ENCODE measurements at places on chromosomes 2 and 18. TPM values are rescaled to one million over a fixed set of nuclear protein-coding genes. Genes with fewer than 3 reads are reported as not detected.
A peak's percentile ranks its signal among the peaks of the same experiment; 100 is the strongest.

DNA sequence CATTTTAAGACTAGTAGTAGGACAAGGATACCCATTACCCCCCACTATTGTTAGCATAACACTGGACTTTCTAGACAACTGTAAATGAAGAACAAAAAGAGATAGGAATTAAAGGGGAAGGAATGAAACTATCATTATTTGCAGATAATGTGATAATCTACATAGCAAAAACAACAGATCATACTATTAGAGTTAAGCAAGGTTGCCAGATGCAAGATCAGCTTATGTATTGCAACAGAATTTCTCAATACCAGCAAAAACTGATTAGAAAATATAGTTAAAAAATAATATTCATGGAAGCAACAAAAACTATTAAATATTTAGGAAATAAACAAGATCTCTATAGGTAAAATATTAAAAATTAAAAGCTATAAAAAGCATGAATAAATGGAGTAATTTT, 194.4 kb upstream of the SPRED2 start:
- DNase-seq = no peak

- DNase-seq = no peak
Measured at GRCh38 chr2:240404174-240404852, 31.1 kb upstream of the GPC1 start.

The YES1 gene
- total RNA-seq = 13.9 TPM

DNA sequence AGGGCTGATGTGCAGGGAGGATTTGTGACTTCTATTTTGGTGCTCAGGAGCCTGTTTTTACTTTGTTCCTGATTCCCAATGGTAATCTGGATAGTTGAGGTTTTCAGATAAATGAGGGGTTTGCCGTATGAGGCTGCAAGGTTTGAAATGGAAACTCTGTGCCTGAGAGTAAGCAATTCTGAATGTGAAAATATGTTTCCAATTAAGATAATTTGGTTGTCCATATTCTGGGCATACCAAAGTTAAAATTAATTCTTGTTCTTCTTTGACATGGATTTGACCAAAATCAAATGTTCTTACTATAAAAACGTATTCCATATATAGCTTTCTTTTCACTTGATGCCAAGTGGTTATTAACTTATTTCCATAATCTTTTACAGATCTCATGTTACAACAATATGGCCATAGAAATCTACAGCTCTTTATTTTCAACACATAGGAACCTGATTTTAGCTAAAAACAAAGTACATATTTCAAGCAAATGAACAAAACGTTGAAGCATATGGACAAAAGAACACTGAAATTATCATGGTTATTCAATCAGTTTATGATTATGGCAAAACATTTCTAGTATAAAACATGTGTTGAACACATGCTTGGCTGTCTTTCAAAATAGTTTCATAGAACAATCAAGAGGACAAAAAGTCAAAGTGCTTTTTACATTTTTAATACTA, 63.4 kb upstream of the ARHGAP28 start:
- no peak for DNase-seq

GRCh38 chr2:200525066-200525465, 941 bp upstream of the SGO2 start:
- DNase-seq = no peak

GRCh38 chr2:113220970-113221708, 47.4 kb downstream of the PSD4 start:
- DNase-seq = no peak

The GPR45 gene
- not detected for total RNA-seq

GRCh38 chr2:113278073-113278741, 514 bp downstream of the PAX8 start:
- DNase-seq = no peak

GRCh38 chr2:240229603-240230235, 89.3 kb upstream of the OTOS start:
- no peak for DNase-seq

The MYL1 gene
- total RNA-seq = not detected

- peak; percentile 66 for DNase-seq
Measured at GRCh38 chr2:208175069-208175839, 11.9 kb upstream of the CRYGA start.

DNA sequence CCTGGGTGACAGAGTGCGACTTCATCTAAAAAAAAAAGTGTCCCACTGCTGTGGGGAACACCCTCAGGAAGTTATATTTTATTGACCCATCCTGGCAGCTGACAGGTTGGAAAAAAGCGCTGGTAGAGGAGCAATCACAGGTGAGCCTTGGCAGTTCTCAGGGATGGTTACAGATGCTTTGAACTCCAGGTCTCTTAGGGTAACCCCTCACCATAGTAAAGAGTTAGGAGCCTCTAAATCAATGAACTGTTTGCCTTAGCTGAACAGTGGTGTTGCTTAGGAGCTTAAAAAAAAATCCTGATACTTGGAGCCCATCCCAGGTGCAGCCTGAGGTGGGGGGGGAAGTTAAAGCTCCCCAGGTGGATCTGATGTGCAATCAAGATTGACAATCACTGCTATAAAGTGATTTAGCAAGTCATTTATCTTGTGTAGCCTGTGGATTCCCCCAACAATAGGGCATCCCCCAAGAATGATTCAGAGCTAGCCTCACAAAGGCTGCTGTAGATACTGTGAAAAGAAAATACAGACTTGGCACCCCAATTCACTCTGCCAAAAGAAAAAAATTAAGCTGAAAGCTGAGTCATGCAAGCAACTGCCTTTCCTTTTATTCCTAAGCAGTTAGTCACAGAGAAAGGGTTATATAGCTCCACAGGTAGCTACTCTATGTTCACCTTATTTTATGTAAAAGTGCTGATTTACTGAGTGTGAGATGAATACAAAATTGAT, 14.8 kb downstream of the SLC16A14 start:
- no peak for DNase-seq

- peak; percentile 93 for DNase-seq
Measured at GRCh38 chr2:230905448-230906421, 19.3 kb downstream of the GPR55 start.

GRCh38 chr18:44502790-44503189, 177.9 kb upstream of the SETBP1 start:
- DNase-seq = no peak

DNA sequence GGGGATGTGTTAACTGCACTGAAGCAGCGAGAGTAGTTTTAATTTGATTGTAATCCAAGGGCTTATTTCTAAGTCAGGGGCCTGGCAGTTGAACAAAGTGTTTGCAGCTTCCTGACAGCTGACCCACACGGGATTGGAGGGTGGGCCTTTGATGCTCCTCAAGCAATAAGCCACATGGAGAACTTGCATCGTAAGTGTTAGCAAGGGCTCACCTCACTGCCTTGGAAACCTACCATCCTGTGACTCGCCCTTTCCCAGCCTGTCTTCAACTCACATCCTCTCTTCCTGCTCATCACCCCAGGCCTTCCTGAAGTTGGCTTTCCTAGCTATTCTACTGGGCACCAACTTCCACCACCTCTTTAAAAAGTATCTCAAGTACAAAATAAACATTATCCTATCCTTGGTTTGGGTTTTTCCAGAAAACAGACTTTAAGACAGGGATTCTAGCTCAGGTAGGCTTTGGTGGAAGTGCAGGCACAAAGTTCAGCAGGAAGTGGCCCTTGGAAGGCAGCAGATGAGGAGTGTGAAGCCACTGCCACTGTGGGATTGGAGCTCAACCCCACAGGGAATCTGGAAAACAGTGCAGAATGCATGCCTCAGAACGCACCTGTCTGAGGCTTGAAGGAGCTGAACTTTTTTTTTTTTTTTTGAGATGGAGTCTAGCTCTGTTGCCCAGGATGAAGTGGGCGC, 31.6 kb downstream of the B3GNT2 start:
- no peak for DNase-seq

GRCh38 chr2:120385355-120386127, 39.6 kb downstream of the INHBB start:
- no peak for DNase-seq

The UGT1A5 gene
- not detected for total RNA-seq

DNA sequence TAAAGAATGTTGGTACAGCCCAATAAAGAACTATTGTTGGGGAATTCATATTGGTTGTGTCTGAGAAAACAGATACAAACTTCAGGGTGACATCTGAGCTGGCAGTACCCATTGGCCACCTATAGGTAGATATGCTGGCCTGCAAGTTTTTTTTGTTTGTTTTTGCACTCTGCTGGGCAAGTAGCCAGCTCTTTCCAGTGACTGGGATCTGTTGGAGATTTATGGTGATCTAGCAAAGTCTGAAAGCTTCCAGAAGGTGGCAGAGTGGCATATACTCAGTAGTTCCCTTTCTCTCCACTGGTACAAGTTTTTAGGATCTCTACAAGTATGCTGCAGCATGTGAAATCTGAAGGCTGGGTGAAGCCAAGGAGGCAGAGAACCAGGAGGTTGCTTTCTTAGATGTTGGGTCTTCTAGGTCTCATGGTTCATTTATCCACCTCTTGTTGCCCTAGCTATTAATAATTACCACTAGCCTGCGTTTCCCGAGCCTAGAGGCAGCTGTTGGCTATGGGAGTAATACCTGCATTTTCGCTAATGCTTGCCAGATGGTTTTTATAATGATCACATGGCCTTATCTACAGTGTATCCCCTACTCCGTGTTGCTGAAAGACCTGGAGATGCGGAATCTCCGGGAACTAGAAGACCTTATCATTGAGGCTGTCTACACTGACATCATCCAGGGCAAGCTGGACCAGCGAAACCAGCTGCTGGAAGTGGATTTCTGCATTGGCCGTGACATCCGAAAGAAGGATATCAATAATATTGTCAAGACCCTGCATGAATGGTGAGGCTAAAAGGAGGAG, 9.5 kb downstream of the COPS7B start:
- no peak for DNase-seq

The ESCO1 gene
- total RNA-seq = 19.7 TPM

DNA sequence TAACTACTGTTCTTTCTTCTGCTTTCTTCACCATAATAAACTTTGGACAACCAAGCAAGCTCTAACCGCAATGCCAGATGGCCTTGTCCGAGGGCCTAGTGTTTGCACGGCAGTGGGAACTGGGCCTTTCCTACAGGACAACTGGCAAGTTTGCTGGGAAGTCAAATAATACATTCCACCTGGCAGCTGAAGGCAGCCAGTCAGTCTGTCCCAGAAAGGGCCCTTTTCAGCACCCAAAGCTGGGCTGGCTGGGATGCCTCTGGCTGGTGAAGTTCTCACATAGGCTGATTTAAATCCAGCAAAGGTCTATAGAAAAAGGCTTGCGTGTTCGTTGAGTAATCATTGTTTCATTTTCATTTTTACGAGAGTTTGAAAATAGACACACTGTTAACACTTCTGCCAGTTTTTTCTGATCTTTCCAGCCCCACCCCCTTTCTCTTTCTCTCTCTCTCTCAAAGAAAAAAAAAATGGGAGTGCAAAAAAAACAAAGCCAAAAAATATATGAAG, 110.0 kb upstream of the EPAS1 start:
- no peak for DNase-seq

- DNase-seq = no peak
Measured at GRCh38 chr2:149739171-149739882, 151.8 kb upstream of the MMADHC start.

DNA sequence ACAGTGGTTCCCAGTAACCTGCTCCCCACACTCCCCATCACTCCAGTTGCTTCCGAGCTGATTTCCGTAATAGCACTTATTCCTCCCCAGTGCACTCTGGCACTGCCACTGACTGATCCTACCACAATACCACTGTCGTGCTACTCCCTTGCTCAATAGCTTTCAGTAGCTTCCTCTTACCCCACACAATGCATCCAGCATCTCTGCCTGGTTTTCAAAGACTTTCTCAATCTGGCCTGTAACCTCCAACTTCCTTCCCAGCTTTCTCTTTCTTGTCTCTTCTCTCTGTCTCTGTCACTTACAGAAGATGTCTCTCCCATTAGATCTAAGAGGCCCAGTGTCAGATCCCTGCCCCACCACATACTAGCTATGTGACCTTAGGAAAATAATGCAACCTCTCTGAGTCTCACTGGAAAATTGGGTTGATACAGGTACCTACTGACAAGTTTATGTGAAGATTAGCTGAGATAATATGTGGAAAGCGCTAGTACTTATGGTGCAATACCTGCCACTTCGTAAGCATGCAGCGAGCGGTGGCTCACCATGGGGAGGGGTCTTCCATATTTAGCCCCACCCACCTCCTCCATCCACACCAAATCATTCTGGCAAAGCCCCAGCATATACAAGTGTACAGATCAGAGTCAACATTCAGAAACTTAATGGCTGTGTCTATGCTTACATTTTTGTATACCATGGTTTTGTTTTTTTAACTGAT, 36.7 kb downstream of the SFXN5 start:
- no peak for DNase-seq

The GLI2 gene
- total RNA-seq = not detected

- DNase-seq = no peak
Measured at GRCh38 chr18:52657043-52657805, 317.2 kb downstream of the DCC start.

The DNER gene
- total RNA-seq = not detected

- no peak for DNase-seq
Measured at GRCh38 chr2:219445220-219445640, 10.6 kb downstream of the SPEG start.

The RNF125 gene
- 13.8 TPM for total RNA-seq

DNA sequence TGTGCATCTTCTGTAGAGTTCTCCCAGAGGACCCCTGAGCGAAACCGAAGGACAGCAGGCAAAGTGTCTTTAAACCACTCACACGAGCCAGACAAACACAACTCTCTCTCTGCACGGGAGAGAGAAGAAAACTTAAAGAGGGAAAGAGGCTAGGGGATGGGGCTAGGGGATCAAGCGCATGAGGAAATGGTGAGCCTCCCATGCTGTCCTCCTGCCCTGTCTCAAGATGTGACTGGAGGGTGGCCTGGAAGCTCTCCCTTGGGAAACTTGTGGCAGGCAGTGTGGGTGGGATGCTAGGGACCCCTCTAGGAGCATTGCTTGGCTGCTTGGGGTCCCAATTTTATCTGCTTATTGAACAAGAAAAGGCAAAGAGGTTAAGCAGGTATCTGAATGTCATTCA, 44.5 kb downstream of the CYP26B1 start:
- no peak for DNase-seq

The CAPN10 gene
- 39.0 TPM for total RNA-seq

DNA sequence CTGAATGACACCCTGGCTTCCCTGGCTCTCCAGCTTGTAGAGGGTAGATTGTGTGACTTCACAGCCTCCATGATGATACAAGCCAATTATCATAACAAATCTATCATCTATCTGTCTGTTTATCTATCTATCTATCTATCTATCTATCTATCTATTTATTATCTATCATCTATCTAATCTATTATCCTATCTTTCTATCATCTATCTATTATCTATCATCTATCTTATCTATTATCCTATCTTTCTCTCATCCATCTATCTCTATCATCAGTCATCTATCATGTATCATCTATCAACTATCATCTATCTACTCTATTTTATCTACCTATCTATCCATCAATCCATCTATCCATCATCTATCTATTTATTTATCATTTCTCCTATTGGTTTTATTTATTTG, 361.8 kb downstream of the RNF144A start:
- DNase-seq = no peak

The RNU2-63P gene
- total RNA-seq = 12.6 TPM

The CELF4 gene
- total RNA-seq = not detected

DNA sequence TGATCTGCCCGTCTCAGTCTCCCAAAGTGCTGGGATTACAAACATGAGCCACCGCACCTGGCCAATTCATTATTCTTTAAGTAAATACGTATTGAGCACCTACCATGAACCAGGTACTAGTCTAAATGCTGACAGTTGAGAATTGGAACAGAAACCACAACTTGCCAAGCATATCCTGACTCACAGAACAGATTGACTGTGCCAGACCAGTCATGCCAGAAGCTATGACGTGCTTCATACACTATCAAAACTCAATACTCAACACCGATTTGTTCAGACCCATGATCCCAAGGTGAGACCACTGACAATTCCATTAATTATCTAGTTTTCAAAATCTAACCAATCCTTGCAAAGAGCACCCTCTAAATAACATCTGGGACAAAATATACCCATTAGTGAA, 148.6 kb downstream of the B3GNT2 start:
- DNase-seq = no peak

The POU3F3 gene
- total RNA-seq = not detected

The PSMA8 gene
- 0.45 TPM for total RNA-seq
